ENCODE measurements at places on chromosomes 3 and 15.

DNA sequence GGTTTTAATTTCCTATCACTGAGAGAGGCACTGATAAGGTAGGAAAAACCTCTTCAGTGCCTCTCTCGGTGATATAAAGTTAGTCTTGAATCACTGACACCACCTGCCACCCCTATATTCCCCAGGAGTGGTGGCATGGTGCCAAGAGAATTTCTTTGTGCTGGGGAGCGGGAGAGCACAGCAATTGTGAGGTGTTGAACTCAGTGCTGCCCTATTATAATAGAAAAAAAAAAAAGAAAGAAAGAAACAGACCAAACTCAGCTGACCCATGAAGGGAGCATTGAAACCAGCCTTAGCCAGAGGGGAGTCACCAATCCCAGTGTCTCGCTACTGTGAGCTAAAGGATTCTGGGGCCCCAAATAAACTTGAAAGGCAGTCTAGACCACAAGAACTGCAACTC, 201.4 kb upstream of the STT3B start:
- DNase-seq: no peak

DNA sequence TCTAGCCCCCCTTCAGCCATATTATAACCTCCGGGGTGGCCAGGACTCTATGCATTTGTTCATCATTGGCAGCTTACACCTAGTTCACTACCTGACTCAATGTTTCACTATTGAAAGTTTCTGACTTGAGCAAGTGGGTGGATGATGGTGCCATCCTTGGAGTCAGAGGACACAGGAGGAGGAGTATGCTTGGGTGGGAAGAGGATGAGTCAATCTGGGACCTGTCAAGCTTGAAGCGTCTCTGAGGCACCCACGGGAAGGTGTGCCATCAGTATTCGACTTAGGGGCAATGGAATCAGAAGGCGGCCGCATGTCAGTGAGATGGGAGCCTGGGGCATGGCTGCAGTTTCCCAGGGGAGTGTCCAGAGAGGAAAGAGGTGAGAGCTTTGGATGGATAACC, 133.3 kb downstream of the EPHB1 start:
- DNase-seq: no peak

DNA sequence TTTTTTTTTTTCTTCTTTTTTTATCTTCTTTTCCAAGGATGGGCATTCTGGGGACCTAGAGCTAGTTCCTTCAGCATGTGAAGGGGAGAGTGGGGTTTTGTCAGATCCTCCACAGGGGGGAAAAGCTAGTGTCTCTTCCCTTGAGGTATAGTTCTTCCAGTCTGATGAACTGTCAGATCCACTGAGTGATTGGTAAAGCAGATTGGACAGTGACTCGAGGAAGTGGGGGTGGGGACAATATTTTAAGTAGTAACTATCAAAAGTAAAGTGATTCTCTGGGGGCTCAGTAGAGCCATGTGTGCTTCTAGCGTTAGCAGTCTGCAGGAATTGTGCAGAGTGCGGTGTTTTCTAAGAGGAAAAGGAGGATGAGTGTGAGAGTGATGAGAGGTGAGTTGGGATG, 62.0 kb upstream of the TRIM71 start:
- DNase-seq: no peak

DNA sequence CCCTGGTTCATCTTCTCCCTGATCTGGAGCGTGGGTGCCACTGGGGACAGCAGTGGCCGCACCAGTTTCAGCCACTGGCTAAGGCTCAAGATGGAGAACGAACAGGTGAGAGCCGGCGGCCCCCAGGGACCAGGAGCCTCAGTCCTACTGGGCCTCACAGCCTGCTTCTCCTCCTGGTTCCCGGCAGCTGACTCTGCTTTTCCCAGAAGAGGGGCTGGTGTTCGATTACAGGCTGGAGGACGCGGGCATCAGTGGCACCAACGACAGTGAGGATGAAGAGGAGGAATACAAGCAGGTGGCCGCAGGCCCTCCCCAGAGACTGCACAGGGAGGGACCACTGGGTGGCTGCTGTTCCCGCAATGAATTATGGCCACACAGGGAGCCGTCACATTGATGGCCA, 54.4 kb downstream of the DNAH1 start:
- DNase-seq: no peak

GRCh38 chr15:88074386-88074785, 182.2 kb downstream of the NTRK3 start:
- DNase-seq: no peak

Data from foreskin keratinocyte (primary cell).